ENCODE measurements at places on chromosomes 12 and 14. TPM values are rescaled to one million over a fixed set of nuclear protein-coding genes. Genes with fewer than 3 reads are reported as not detected.

GRCh38 chr12:13386323-13387039 is 190.0 kb downstream of the EMP1 start:
- no peak for DNase-seq

DNA sequence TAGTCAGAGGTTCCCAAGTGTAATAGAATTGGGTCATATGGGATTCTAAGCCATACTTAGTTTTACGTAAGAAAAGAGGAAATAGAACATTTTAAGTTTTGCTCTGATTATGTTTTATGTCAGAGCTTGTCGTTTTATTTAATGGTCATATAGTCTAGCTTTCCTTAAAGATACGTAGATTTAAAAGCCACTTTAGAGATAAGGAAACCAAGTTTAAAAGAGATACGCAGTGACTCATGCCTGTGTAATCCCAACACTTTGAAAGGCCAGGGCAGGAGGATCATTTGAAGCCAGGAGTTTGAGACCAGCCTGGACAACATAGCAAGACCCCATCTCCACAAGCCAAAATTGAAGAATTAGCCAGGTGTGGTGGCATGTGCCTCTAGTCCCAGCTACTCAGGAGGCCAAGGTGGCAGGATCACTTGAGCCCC is 19.5 kb downstream of the MAPK1IP1L start:
- DNase-seq: no peak

KERA gene
- total RNA-seq: not detected

KRT7 gene
- not detected for total RNA-seq

GRCh38 chr12:20368114-20368650 is at the start of gene PDE3A:
Gene PDE3A, plus strand, starts transcription at chr12:20368537. Its CDS starts 748 bp downstream, at chr12:20369285.
- DNase-seq: no peak

DNA sequence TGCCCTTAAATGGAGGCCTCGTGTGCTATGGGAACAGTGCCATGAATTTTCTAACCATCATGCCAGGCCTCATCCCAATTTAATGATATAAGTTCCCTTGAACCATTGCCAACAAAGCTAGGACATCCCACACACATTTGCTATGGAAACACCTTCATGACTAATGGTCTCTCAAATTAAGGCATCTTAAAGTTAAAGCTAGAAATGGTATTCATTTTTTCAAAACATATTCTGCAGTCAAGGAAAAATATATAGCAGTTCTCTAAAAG is 117.3 kb downstream of the BTG1 start:
- no peak for DNase-seq

DNA sequence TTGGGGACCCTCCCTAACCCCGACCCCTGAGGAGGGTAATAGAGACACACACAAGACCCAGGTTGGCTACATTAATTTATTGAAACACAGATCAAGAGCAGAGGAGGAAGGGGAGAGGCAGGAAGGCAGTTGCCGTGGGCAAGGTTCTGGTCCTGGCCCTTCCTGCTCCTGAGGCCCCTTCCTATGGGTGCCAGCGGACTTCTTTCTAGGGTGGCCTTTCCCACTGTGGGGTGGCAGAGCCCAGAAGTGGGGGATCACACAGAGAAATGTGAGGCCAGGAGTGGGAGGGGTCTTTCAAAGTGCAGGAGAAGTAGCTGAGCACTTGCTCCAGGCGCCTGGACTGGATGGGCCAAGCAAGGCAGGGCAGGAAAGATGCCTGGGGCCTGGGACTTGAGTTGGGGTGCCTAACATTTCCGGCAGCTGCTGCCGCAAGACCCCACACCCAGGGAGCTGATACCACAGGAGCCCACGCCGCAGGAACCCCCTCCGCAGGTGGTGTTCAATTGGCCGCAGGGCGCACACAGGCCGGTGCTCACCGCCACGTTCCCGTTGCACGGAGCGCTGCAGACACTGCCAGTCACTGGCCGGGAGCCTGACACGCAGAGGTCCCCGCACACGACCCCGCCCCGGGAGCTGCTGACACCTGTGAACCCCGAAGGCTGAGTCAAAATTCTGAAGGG is 5.3 kb downstream of the KRT81 start:
- DNase-seq: no peak

GRCh38 chr12:127165567-127166392 is 1101.2 kb upstream of the TMEM132C start:
- peak; percentile 75 for DNase-seq
